ENCODE measurements at places on chromosomes 5 and 9. TPM values are rescaled to one million over a fixed set of nuclear protein-coding genes. Genes with fewer than 3 reads are reported as not detected.

- no peak for DNase-seq
- no peaks in the 10 kb centered on the region for H3K4me1 ChIP-seq
- H3K36me3 ChIP-seq, result no peaks in the 10 kb centered on the region
Observed at GRCh38 chr9:4781408-4781807, 11.3 kb upstream of the RCL1 start.

DNA sequence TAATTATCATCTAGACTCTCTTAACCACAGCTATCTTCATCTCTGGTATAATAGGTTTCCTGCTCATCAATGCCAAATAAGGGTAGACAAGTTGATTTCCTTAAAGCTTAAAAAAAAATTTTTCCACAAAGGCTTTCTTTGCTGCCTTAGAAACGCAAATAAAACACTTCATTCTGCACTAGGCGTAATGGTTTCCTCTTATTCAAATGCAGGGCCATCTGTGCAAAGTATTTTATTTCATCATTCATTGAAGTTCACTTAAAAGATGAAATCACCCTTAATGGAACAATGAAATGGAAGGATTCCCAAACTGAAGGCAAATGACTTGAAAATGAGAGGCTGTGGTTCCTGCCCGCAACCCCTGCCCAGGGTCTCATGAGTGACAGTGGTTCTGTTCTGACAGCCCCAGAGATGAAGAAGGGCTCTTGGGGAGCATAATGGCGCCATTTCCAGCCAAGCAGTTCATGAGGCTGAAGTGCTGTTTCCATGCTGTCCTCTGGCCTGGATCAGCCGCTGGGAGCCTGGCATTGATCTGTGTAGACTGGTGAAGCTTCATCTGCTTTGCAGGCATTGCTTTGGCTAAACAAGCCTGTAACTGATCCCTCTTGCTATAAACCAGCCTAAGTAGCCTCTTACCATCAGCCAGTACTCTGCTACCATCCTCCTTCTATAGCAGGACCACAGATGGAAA, 276.9 kb upstream of the WWC1 start:
- no peaks in the 10 kb centered on the region for H3K27me3 ChIP-seq
- no peak for DNase-seq
- no peaks in the 10 kb centered on the region for H3K4me1 ChIP-seq
- H3K27ac ChIP-seq, result no peak overlapping the region

DNA sequence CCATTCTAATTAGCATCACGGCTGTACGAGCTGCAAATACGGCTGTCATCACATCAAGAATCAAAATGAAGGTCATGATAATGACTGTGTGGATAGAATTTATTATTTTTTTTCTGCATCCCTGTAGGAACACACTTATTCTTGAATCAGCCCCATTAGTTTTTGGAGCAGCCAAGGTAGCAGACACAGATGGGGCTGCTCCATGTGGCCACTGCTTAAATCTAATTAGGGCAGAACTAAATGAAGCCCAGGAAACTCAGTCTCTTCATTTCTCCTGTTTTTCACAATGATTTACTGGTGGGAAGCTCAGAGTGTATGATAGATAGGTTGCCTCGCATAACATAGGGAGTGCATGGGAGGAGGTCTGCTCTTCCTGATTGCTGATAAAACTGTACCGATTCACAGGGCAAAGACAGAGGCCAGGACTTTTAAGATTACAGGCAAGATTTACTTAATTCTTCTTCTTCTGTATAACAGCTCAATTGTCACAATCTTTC, 275.5 kb downstream of the GLIS3 start:
- no peak overlapping the region for H3K4me3 ChIP-seq
- H3K27me3 ChIP-seq, result no peaks in the 10 kb centered on the region
- DNase-seq, result no peak
- no peaks in the 10 kb centered on the region for H3K36me3 ChIP-seq

GRCh38 chr5:33312571-33313549, 127.9 kb upstream of the TARS1 start:
- H3K27ac ChIP-seq, result no peak overlapping the region
- no peaks in the 10 kb centered on the region for H3K36me3 ChIP-seq
- H3K4me3 ChIP-seq, result no peak overlapping the region
- H3K27me3 ChIP-seq, result no peaks in the 10 kb centered on the region
- H3K4me1 ChIP-seq, result no peaks in the 10 kb centered on the region
- peak; percentile 3 for DNase-seq

DNA sequence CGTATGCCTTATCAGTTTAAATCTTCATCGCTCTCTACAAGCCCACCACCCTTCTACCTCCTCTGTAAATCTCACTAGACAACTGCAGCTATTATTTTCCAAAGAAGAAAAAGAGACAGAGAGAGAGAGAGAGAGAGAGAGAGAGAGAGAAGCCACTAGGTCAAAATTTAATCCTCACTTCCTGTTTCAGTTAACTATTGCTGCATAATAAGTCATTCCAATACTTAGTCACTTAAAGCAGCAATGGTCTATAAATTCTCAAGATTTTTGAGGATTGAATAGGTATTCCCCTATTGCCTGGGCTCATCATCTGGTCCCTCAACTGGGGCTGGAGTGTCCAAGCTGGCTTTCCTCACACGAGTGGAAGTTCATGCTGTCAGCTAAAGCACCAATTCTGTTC, 68.8 kb downstream of the ITGA1 start:
- no peak for DNase-seq
- H3K27ac ChIP-seq, result no peak overlapping the region
- H3K4me1 ChIP-seq, result peaks cover 4% of the 10 kb centered on the region
- H3K4me3 ChIP-seq, result no peak overlapping the region
- H3K36me3 ChIP-seq, result no peaks in the 10 kb centered on the region

GRCh38 chr5:82991678-82992323, 85.4 kb downstream of the TMEM167A start:
- H3K27me3 ChIP-seq, result no peaks in the 10 kb centered on the region
- no peaks in the 10 kb centered on the region for H3K36me3 ChIP-seq
- no peak overlapping the region for H3K4me3 ChIP-seq
- no peak for DNase-seq

- H3K36me3 ChIP-seq, result no peaks in the 10 kb centered on the region
- DNase-seq, result no peak
- no peak overlapping the region for H3K27ac ChIP-seq
- no peaks in the 10 kb centered on the region for H3K27me3 ChIP-seq
- no peak overlapping the region for H3K4me3 ChIP-seq
- no peaks in the 10 kb centered on the region for H3K4me1 ChIP-seq
Observed at GRCh38 chr5:134594336-134594735, 38.3 kb downstream of the SAR1B start.

- no peaks in the 10 kb centered on the region for H3K27me3 ChIP-seq
- H3K4me1 ChIP-seq, result peaks cover 5% of the 10 kb centered on the region
- no peaks in the 10 kb centered on the region for H3K36me3 ChIP-seq
- H3K27ac ChIP-seq, result no peak overlapping the region
Observed at GRCh38 chr9:114271556-114272510, 51.1 kb upstream of the ORM1 start.

DNA sequence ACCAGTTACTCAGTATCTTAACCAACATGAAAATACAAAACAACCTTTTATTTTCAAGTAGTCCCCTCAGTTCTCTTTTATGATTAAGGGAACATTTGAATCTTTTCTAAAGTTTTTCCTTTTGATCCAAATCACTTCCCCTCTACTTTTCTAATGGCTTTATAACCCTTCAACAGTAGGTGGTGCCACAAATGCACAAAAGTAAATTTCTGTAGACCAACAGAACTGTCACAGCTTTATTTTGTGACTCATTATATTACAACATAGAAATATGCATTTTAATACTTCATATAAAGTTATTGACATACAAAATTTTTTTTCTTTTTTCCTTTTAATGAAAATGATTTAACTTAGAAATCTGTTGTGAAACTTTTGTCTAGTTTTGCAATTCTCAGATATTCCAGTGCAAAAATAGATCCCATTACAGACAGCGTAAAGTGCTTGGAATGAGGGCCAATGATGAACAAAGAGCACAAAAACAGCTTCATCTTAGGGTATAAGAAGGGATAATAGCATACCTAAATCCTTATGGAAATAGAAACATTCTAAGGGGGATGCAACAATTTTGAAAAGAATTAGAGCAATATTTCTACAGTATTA, 17.0 kb downstream of the NIPSNAP3B start:
- no peaks in the 10 kb centered on the region for H3K4me1 ChIP-seq
- no peaks in the 10 kb centered on the region for H3K27me3 ChIP-seq
- no peaks in the 10 kb centered on the region for H3K36me3 ChIP-seq
- no peak overlapping the region for H3K27ac ChIP-seq
- peak; percentile 43 for DNase-seq

DNA sequence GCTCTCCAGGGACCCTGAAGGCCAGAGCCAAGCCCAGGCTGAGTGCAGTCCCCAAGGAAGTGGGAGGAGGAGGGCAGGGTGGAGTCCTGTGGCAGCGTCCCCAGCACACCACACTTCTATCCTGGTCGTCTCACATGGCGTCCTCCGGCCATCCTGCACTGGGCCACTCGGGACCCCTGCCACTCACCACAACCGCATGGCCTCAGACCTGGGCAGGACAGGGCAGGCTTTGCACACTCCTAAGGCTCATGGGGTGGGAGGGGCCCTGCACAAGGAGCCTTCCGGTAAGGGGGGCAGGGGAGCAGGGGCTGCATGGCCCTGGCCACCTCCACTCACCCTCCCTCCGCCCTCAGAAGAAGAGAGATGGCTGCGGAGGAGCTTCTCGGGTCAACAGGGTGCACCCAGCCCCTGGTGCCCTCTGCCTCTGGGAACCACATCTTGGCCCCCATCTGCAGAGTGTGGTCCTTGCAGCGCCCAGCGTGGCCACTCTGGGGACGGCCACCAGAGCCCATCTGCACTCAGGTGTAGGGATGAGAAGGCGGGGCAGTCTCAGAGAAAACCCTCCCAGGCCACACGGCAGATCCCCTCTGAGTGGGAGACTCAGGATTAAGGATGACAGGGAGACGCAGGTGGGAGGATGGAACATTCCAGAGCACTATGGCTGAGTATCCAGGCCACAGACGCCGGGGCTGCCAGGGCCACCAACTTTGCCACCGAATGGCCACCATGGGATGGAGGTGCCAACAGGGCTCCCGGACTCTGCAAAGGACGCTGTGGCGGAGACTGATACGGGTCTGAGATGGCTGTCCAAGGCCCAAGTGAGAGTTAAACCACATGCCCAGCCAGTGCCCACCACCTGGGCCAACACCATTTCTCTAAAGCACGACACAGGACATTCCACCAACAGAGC, 7.6 kb downstream of the TPPP start:
- H3K4me1 ChIP-seq, result no peaks in the 10 kb centered on the region
- no peak for DNase-seq
- H3K27me3 ChIP-seq, result no peaks in the 10 kb centered on the region
- H3K4me3 ChIP-seq, result no peak overlapping the region
- no peak overlapping the region for H3K27ac ChIP-seq

GRCh38 chr5:180988592-180988991, at the start of gene BTNL3:
Gene BTNL3, plus strand, starts transcription at chr5:180988846. Its CDS starts 183 bp downstream, at chr5:180989029.
- no peaks in the 10 kb centered on the region for H3K4me1 ChIP-seq
- H3K36me3 ChIP-seq, result no peaks in the 10 kb centered on the region
- H3K27me3 ChIP-seq, result no peaks in the 10 kb centered on the region

DNA sequence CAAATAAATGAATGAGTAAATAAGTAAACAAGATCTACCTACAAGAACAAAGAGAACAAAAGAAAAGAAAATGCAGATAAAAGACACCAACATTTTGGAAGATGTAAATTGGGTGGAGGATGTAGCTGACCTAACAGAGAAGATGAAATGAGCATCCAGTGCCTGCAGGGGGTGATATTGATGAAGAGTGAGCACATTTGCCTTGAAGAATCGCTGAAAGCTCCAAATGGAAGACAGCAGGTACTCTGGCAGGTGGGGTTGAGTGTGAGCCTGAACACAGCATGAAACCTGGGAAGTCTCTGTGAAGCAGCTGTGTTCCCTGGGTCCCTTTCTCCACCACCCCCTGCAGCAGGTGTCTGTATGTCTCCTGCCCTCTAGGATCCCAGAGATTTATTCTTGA, 125.6 kb downstream of the NXNL2 start:
- 0 out of 2 replicates have a peak, but pooled peaks cover 3% of the 10 kb centered on the region for H3K27me3 ChIP-seq
- peak; percentile 14 for DNase-seq
- no peak overlapping the region for H3K4me3 ChIP-seq

DNA sequence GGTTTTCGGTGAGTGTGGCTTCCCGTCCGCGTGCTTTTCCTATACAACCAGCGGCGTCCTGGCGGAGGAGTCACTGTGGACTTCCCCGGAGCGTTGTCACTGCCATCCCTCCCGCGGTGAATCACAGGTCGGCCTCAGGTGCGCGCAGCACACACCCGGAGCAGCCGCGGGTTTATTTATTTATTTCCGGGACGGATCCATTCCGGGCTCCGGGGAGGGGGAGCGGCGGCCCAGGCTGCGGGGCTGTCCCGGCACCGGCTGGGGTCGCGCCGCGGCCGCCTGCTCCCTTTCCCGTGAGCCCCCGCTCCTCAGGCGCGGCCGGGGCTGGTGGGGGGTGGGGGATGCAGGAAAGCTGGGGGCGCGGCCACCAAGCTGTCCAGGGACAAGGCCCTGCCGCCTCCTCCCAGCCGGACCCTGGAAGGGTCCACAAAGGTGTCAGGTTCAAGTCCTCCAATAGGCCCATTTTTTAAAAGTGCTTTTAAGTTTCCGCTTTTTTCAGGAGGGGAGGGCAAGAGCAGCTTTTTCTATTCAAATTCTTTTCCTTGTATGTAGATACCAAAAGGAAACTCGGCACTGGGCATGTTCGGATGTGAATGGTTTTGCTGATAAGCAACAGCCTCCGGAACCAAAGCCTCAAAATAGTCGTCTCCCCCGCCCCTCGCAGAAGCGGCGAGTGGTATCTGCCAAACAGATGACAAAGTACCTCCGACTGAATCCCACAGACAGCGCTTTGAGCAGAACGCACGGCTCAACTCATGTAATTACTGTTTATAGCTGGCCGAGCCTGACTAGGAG, 192.5 kb downstream of the CD180 start:
- no peaks in the 10 kb centered on the region for H3K36me3 ChIP-seq
- no peaks in the 10 kb centered on the region for H3K4me1 ChIP-seq
- H3K4me3 ChIP-seq, result peak overlapping the region; percentile 60
- H3K27ac ChIP-seq, result peak overlapping the region; percentile 21

- peak; percentile 47 for DNase-seq
- peak overlapping the region; percentile 21 for H3K27ac ChIP-seq
- peaks cover 20% of the 10 kb centered on the region for H3K4me1 ChIP-seq
Observed at GRCh38 chr5:157571357-157571827, 4.2 kb downstream of the ADAM19 start.

- H3K4me1 ChIP-seq, result no peaks in the 10 kb centered on the region
- peaks cover 78% of the 10 kb centered on the region for H3K27me3 ChIP-seq
- H3K36me3 ChIP-seq, result no peaks in the 10 kb centered on the region
- H3K4me3 ChIP-seq, result no peak overlapping the region
- DNase-seq, result no peak
- H3K27ac ChIP-seq, result no peak overlapping the region
Observed at GRCh38 chr9:135104761-135105160, 17.3 kb downstream of the OLFM1 start.

Gene MTRR
- 29.4 TPM for total RNA-seq

Gene PAX5
- total RNA-seq, result 3.0 TPM

Gene AQP7
- total RNA-seq, result 0.32 TPM

Gene TTC23L
- total RNA-seq, result not detected

Gene POU5F2
- 0.41 TPM for total RNA-seq

Gene GABRA6
- total RNA-seq, result not detected
